NCI-H774 (cell line): ENCODE measurements at places on chromosomes 1 and 21.

GRCh38 chr1:119160866-119161265, 20.4 kb upstream of the WARS2 start:
- no peak for DNase-seq

GRCh38 chr1:92536980-92537884, 50.5 kb upstream of the GFI1 start:
- no peak for DNase-seq

DNA sequence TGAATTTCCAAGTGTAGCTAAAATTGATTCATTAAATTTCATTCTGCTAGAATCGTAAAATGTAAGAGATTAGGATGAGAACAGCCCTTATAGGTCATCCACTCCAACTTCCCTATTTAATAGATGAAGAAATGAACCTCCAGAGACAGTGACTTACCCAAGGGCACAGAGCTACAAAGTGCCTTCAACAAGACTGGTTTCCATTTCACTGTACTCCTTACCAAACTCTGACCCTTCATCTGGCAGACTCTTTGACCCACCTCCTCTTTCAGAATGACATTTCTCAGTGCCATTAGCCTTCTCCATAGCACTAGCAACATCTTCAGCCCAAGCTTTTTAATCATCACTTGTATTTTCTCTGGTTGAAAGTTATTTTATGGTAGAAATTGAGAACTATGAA, 161.3 kb downstream of the NEK7 start:
- DNase-seq = no peak

DNA sequence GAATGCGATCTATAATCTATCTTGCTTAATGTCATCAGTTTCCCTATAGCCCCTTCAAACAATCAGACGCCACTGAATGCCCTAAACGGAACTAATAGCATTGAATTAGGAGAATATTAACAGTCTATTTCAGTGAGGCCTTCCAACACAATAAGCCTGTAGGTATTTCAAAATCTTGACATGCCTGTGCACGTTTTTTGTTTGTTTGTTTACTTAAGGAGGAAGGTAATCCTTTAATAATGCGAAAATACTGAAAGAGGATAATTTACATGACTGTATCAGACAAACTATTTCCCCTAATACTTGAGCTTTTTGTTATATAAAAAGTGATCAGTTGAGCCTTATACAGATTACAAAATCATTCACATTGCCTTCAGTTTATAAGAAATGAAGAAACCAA, 29.0 kb upstream of the JAK1 start:
- DNase-seq = no peak

DNA sequence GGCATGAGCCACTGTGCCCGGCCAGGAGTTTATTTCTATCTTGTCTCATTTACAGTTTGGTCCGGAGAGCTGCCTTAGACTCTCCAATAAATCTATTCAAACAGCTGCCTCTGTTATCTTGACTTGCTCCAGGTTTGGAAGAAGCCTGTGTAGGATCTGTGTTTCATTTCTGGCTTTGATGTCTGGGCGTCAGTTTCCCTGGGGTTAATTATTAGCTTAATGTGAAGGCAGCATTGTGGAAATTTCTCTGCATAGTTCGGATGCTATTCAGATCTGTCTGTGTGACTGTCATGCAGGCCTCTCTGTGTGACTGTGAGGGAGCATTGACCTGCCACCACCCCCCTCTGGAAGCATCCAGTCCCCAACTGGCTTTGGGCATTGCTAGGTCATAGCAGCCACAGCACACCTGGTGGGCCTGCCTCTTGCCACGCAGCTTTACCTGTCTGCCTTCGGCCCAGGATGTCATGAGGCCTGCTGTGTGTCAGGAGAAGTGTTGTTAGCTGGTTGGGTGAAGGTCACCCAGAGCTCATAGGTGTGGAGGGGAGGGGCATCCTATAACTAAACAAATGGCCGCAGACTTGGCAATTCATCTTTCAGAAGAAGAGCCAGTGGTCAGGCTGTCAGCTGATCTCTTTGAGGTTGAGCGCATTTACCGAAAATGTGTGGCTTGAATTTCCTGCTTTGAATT, 9.8 kb downstream of the IFNGR2 start:
- no peak for DNase-seq

DNA sequence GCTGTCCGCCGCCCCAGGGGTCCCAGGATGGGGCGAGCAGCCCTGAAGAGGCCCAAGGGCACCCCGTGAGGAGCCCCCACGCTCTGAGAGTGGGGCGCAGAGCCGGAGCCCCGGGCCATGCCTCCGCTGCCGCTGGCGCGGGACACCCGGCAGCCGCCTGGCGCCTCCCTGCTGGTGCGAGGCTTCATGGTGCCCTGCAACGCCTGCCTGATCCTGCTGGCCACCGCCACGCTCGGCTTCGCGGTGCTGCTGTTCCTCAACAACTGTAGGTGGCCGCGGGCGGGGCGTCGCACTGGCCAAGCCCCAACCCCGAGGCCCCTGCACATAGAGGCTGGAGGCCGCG, 14.5 kb downstream of the AGRN start:
- DNase-seq = no peak

DNA sequence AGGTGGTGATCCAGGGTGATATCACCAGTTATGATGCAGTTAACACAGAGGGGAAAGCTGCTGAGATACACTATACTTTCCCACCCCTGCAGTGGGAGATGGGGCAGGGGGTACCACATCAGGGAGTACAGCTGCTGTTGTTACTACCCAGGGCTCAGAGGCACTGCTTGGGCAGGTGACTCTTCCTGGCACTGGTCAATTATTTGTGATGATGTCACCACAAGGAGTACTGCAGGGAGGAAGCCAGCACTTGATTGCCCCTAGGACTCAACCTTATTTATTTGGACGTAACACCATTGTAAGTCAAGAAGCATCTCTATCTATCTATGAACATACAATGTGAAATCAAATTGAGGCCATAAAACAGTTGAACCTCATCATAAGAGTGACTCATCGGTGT, 10.1 kb downstream of the IFNAR1 start:
- DNase-seq = no peak

DNA sequence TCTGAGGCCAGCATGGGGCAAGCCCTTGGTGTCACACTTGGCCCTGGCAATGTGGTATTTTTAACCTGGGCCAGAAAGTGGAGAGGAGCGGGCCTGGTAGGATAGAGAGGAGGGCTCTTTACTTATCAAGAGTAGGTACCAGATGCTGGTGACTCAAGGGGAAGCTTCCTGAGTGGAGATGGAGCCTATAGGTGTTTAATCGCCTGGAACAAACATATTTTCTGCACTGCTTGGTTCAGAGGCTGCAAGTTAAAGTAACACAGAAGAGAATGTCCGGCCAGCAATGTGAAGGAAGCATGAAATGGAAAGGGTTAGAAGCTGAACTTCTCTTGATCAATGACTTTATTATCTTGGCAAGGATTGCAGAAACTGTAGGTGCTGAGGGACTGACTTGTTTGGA, 74.3 kb downstream of the DDR2 start:
- no peak for DNase-seq

DNA sequence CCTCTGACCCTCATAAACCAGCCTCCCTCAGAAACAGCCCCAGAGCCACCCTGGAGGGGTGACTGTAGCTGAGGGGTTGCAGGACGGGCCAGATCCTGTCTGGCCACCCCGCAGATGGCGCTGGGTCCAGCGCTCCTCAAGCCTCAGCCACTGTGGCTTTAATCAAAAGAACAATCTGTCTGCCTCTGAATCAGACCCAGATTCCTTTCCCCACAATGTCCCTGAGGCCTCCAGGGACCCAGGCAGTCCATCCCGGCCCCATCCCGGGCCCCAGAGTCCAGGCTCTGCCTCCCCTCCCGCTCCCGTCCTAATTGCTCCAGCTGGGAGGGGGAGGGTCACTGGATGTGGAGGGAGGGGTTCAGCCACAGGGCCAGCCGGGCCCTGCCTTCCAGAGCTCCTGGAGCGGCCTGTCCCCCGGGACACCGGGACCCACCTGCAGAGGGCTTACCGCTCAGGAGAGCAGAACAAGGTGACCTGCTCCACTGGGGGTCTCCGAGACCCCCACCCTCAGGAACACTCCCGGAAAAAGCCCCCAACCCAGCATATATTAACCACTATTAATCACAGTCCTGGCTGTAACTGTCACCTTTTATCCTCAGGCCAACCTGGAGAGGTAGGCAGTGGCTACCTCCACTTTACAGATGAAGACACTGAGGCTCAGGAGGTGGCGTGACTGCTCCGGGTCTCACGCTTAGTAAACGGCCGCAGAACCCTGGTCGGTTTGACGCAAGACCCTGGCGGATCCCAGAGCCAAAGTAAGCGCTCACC, 836 bp upstream of the FBLIM1 start:
- no peak for DNase-seq

DNA sequence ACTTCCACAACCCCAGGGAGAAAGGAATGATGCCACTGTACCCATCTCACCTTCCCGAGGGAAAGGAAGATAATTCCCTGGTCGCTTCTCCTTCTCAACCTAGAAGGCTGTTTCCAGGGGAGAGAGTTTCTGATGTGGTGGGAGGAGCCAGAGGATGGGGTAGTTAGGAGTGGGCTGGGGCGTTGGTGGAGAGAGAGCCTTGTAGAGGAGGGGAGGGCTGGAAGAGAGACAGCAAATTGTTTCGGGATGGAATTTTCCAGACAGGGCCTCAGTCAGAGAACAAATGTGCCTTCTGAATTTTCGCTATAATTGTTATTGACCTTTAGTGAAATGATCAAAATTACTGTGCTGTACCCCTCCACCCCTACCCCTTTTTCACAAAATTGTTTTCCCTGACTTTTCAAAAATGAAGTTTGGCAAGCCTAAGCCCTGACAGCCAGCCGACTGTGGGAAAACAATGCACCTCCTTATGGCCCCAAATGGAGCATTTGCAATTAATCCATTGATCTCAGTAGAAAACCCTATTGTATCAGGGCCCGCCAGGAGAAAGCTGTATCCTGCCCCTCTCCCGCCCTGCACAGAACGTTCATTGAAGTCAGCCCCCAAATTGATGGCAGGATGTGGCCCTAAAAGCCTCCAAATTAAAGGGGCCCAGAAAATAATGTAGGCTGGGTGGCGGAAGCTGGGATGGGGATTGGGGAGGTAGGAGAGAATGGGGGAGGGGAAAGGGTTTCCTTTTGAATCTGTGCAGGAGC, 69.1 kb upstream of the JUN start:
- no peak for DNase-seq

- DNase-seq = no peak
Measured at GRCh38 chr21:34553151-34553952, 41.3 kb upstream of the KCNE1 start.

- no peak for DNase-seq
Measured at GRCh38 chr1:39789571-39790110, 976 bp upstream of the BMP8B start.

DNA sequence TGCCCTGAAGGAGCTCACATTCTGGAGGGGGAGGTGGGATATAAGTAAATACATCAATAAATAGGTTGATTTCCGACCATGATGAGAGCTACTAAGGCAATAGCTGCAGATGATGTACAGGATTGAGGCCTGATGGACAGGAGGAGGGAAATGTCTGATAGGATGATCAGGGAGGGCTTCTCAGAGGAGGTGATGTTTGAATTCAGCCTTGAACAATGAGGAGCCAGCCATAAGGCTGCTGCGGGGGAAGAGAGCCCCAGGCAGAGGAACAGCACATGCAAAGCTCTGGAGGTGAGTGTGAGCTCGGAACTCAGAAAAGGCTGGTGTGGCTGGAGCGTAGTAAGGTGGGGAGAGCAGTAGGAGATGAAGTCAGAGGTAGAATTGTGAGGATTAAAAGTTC, 411.7 kb downstream of the PTPRU start:
- DNase-seq = no peak

GRCh38 chr1:162317621-162318020, 59.0 kb downstream of the SPATA46 start:
- no peak for DNase-seq

DNA sequence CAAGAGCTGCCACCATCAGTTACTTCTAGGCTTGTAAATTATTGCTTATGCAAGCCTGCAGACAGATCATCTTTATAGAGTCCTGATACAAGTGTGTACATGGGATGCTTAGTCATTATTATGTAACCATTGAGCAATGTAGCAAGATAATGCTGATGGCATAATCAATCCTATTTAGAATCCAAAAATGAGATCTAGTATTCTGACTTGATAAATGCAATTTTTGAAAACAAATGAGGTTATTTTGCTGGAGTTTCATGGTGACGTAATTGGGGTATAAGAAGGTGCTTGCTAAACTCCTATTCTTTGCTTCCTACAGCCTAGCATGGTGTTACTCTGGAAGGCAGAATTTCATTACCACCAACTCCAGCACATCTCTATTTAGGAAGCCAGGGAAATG, 801.7 kb upstream of the PRMT6 start:
- DNase-seq = no peak

DNA sequence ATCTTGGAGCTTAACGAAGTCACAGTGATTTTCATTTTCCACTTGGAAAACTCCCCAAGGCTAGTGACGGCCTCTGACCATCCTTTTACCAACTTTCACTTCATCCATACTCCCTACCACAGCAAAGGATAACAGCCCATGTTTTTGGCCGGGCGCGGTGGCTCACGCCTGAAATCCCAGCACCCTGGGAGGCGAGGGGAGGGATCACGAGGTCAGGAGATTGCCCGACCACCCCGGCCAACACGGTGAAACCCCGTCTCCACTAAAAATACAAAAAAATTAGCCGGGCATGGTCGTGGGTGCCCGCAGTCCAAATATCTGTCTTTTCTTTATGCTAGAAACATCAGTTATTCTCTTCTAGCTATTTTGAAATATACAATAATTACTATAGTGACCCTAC, 7.3 kb downstream of the ASPM start:
- no peak for DNase-seq

- DNase-seq = no peak
Measured at GRCh38 chr1:29264773-29265389, 28.6 kb downstream of the PTPRU start.

- no peak for DNase-seq
Measured at GRCh38 chr1:46652321-46653100, 15.7 kb downstream of the ATPAF1 start.

GRCh38 chr1:11338284-11338924, 65.4 kb downstream of the UBIAD1 start:
- DNase-seq = no peak

- no peak for DNase-seq
Measured at GRCh38 chr1:155254228-155254713, 1.0 kb downstream of the ENTREP3 start.

GRCh38 chr1:68673771-68674170, 176.9 kb upstream of the DEPDC1 start:
- no peak for DNase-seq

- peak; percentile 9 for DNase-seq
Measured at GRCh38 chr1:231162297-231162969, 575 bp downstream of the TRIM67 start.

DNA sequence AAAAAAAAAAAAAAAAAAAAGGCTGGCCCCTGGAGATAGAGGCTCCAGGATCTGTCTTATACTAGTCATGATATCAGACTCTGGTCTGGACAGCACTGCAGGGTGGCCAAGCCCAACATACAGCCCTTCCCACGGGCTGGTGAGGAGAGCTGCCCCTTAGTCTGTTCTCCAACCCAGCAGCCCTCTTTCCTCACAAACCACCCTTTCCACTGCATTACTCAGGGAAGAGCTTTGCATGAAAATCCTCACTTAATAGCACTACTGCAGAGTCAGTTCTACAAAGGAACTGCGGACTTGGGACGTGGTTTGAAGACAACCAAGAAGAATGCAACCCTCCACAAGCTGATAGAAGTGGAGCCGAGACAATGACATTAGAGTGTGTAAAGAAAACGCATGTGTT, 5.7 kb downstream of the BCAR3 start:
- no peak for DNase-seq

GRCh38 chr1:72896256-72896655, 613.9 kb upstream of the NEGR1 start:
- no peak for DNase-seq

- no peak for DNase-seq
Measured at GRCh38 chr1:200376528-200376927, 33.3 kb downstream of the ZNF281 start.
